ENCODE measurements at places on chromosomes 7 and 10. TPM values are rescaled to one million over a fixed set of nuclear protein-coding genes. Genes with fewer than 3 reads are reported as not detected.

ENKUR gene
- not detected for total RNA-seq

DNA sequence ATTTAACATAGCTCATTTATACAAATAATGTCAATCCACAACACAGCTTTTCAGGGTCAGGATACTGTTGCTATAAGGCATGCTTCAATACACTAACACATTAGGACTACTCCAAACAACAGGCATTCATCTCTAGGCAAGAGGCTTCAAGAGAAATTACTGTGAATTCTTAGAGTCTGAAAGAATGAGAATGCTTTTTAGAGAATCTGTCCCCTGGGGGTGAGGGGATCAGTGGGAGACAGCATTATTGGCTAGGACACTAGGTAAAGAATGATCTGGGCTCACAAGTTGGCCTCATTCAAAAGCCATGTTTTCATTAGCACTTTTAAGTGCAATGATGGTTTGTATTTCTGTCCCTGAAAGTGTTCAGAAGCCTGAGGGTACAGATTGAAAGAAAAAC lies 132.6 kb downstream of the SEMA3D start:
- no peak for DNase-seq

- no peak for DNase-seq
Observed at GRCh38 chr7:107494884-107495283, 25.0 kb downstream of the GPR22 start.

GRCh38 chr7:130951976-130952876 lies 218.2 kb upstream of the KLF14 start:
- no peak for DNase-seq

- no peak for DNase-seq
Observed at GRCh38 chr7:66528652-66529051, 100.0 kb upstream of the KCTD7 start.

GRCh38 chr10:79359816-79360498 lies 12.7 kb downstream of the PPIF start:
- no peak for DNase-seq

DNA sequence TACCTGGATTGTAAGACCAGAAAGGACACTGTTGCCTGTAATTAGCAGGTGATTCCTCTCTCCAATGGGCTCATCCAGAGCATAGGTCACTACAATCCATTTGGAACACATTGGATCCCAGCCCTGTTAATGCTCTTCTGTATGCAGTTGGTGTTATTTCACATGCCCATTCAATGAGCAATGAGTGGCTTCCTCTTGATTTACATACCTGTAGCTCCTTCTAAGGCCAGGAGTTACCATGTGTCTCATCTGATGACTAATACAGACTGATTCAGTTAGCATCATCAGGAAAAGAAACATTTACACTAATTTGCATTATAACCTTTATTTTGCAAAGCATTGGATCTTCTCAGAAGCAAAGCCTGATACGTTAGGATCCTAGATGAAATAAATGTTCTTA lies 83.1 kb upstream of the NPVF start:
- DNase-seq: no peak

DNA sequence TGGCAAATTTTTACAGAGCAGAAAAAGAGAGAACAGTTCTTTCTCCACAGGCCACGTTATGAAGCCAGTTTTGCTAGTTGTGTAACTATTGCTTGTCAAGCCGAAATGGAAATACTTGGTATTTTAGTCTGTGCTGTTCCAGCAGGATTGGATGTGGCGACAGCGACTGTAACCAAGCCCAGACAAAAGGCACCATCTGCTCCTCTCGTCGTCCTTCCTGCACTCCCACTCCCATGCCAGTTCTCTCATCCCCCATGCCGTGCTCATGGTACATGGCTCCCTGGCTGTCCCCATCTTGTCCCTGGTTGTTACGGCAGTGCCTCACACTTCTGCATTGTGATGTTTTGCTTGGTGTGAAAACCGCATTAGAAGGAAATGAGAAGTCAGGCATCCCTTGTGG lies 185.7 kb upstream of the FZD8 start:
- DNase-seq: no peak

CH25H gene
- total RNA-seq: 0.11 TPM

DNA sequence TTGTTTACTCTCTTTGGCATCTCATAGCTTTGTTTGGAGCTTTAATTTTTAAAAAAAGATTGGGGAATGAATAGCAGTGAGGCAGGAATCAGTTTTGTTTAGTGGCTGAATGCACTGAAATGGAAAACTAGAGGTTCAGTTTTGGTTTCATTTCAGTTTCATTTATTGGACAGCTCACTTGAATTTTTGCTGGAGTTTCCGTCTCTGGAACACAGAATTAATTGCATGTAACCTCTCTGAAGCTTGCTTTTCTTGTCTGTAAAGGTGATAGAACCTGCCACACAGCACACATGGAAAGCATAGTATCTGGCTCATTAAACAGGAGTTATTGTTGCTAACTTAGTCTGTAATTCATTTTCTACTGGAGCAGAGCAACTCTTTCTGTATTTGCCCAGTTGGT lies 7.1 kb downstream of the GRM8 start:
- no peak for DNase-seq

- DNase-seq: peak; percentile 30
Observed at GRCh38 chr7:108413782-108414492, 42.3 kb downstream of the NRCAM start.

GRCh38 chr7:98376711-98377110 lies 24.2 kb downstream of the BAIAP2L1 start:
- no peak for DNase-seq

DNA sequence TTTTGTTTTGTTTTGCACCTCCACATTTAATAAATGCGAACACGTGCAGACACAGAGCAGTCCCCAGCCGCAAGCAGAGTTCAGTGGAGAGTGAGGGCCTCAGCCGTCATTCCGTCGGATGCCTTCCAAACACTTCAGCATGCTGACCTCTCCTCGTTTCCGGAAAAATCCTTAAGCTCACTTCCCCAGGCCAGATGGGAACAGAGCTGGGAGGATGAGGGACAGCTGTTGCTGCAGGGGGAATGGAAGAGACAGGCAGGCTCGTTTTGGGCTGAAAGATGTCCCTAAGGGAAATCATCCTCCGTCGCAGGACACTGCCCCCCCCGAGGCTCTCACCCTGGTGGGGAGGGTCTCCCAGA lies 17.2 kb upstream of the FGFR2 start:
- no peak for DNase-seq

All from WTC11 (cell line).